ENCODE measurements at places on chromosomes 1 and 21.

DNA sequence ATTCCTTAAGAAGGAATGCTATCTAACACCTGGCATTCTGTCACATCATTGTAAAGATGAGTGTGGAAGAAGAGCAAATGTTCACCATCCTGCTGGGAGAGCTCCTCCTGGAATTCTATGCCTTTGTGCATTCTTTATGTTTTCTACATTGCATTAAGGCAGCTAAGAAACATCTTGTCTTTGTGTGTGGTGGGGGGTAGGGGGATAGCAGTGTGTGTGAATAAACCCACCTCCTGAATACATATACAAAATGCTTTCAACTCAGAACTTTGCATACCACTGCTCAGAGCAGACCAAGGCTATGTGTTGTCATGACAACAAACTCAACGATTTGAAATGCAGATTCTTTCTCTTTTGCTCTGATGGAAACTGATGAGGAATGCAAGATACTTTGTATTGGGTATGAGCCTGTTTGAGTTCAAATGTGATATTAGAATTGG is 193.6 kb upstream of the KAZN start:
- DNase-seq, result no peak

- DNase-seq, result peak; percentile 50
Observed at GRCh38 chr1:243939167-243939848, 89.3 kb upstream of the AKT3 start.

DNA sequence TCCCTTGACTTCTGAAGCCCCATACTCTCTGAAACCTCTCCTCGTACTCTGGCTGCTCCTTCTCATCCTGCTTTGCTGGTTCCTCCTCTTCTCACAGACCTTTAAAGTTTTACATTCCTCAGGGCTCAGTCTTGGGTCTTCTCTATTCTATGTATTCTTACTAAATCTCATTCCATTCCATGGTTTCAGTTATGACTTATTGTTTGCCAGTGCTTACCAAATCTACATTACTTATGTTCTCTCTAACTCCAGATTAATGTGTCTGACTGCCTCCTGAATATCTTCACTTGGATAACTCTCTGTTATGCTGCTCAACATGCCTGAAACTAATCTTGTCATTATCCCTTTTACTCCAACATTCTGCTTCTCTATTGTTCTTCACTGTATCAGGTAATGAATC is 5.4 kb upstream of the SLC35D1 start:
- peak; percentile 42 for DNase-seq

GRCh38 chr1:112638110-112638428 is 18.4 kb downstream of the CAPZA1 start:
- no peak for DNase-seq
